ENCODE measurements at places on chromosomes 11 and 22.
A peak's percentile ranks its signal among the peaks of the same experiment; 100 is the strongest.

- DNase-seq, result no peak
These were observed 34.2 kb upstream of the PLET1 start for GRCh38 chr11:112294688-112295340.

DNA sequence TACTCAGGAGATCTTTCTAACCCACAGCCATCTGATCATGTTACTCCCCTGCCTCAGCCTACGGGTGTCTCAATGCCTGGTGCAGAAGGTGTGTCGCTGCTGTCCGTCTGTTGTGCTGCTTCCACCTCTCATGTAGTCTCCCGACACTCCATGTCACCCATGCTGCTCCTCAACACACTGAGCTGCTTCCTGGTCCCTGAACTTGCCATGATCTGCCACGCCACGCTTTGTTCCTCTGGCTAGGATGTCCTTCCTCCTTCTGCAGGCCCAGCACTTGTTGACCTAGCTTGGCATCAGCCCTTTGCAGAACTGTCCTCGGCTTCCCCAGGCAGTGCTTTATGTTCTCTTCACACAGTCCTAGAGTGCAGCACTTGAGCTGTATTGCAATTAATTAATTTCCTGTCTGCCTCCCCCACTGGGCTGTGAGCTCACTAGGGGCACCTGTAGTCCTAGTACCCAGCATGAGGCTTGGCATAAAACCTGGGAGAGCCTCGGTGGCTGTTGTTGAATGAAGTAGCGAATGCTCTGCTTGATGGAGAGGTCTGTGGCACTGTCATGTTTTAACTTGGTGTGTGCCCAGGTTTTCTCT, 9.5 kb downstream of the GTPBP1 start:
- DNase-seq, result no peak

DNA sequence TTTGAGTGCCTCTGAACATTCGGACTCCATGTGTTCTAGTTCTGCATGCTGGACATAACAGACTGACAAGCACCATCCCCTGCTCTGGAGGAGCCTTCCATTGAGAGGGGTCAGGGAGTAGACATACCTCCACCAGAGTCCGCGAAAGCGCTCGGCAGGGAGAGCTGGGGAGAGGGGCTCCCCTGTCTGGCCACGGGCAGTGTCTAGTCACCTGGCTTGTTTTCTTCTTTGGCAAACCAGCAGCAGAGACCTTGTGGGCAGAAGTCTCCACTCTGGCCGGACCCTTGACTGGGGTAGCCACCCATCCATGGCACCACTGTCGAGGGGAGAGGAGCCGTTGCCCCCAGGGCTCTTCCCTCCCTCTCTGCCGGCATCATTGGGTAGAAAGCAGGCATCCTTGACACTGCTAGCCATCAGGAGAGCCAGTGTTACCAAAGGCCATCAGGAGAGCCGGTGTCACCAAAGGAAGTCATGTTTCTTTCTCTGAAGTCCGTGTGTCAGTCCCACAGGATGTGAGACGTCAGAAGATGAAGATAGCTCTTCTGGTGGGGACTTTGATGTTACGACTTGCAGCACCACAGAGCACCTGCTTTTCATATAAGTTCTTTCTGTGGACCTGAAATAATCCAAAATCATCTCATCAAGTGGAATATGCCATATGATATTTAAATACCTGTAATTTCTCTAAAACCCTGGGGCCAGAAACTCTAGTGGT, 305.6 kb downstream of the TBC1D22A start:
- no peak for DNase-seq

DNA sequence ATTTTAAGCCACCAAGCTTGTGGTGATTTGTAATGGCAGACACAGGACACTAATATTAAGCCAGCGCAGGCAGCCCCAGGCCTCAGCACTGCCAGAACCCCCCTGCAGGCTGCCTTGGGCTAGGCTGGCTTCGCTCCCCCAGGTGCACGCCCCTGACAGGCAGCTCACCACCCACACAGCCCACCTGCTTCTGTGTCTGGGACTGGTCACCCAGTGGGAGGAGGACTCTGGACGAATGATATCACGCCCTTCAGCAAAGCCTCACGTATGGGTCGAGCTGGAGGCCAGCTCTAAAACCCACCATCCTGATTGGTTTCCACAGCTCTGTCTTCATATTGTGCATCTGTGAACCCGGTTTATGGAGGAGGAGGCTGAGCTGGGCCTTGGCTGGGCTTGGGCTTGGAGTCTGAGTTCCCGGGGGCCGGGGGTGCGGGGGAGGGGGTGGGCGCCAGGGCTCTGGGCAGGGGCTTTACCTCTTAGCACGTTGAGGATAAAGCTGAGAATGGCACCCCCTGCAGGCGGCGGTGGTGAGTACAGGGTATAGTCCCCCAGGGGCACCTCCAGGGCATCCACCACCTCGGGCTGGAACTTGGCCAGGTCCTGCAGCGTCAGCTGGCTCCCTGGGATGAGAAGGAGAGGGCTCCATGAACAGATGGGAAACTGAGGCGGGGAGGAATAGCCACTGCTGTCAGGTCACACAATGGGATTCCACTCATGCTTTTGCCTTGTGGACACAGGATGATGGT, 13.8 kb downstream of the GGT5 start:
- DNase-seq, result peak; percentile 64

GRCh38 chr11:93005239-93005638, 35.8 kb downstream of the MTNR1B start:
- no peak for DNase-seq

- no peak for DNase-seq
These were observed 17.9 kb upstream of the TENM4 start for GRCh38 chr11:79458709-79459108.

GRCh38 chr22:24432059-24432853, 4.9 kb downstream of the ADORA2A start:
- DNase-seq, result peak; percentile 34

GRCh38 chr11:10327254-10327653, 22.4 kb downstream of the ADM start:
- no peak for DNase-seq

GRCh38 chr11:126819194-126819593, 181.4 kb downstream of the KIRREL3 start:
- no peak for DNase-seq

GRCh38 chr11:72413914-72414628, 20.3 kb downstream of the CLPB start:
- DNase-seq, result peak; percentile 75

DNA sequence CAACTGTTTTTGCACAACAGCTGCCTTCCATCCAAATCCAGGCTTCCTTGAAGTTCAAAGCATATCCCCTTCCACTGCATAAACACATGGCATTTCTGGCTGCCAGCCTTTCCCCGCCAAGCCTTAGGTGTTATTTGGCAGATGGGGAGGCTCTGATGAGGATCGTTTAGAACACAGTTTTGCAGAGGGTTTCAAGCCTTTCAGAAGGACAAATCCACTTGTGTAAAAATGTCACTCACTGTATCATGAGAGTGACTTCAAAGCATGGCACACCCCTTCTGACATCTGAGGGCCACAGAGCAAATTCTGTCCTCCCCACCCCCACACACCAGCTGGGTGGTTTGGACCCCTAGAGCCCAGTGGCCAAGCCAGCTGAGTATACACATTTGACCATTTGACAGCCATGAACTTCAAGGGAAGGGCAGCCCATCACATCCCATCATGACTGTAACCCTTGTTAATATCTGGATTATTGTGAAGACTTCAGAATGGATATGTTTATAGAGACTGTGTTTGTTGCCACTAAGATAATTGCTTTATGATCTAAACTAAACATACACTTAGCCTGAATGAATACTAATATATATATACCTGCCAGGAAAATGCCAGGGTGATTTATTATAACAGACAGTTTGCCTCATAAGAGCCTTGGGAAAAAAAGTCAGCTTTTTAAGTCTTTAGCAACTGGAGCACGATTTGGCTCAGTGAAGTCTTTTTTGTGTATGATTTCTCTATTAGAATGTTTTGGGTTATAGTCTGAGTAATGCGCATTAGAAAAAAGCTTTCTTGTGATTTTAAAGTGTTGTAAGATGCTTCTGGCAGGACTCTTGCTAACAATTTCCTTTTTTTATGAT, 31.9 kb downstream of the FBLN1 start:
- no peak for DNase-seq

DNA sequence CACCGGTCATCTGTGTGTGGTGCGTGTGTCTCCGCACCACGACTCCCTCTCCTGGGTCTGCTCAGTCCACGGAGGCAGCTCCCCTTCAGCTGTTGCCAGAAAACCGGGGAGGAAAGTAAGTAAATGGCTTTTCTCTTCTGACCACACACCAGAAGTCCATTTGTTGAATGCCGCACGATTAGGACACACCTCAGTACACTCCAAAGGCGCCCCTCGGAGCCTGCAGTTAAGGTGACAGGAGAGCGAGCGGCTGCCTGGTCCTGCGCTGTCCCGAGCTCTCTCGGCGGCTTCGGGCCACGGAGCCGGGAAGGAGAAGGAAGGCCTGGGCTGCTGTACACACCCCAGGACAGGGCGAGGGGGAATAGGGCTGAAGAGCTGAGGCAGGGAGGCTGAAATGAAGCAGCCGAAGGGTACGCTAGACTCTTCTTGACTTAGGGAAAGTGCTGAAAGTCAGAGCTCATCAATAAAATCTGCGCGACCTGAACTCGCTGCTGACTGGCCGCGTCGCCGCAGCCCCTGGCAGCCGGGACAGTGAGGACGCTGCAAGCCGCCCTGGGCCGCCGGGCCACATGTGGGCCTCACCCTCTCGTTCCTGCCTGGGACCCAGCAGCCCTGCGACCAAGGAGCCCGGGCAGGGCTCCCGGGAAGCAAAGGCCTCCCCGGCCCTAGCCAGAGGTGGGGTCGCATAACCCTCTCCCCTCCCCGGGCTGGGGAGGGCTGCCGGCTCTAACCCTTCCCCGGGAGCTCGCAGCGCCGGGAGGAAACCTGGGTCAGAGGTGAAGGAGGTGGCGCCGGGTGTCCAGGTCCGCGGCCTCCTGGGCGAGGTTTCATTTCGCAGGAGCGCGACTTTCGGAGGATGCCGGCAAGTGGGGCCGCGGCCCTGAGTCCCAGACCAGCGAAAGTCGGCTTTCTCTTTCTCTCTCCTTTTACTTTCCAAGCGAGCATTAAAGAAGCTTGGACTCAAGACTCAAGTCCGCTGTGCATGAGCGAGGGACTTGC, 1.6 kb upstream of the PAX6 start:
- DNase-seq, result no peak

GRCh38 chr11:28679795-28680468, 571.7 kb downstream of the METTL15 start:
- no peak for DNase-seq

GRCh38 chr11:19392847-19393518, 152.2 kb upstream of the E2F8 start:
- no peak for DNase-seq

GRCh38 chr11:68546555-68546954, 86.0 kb downstream of the PPP6R3 start:
- no peak for DNase-seq

GRCh38 chr22:22698263-22698750, 53.9 kb downstream of the GGTLC2 start:
- DNase-seq, result no peak

DNA sequence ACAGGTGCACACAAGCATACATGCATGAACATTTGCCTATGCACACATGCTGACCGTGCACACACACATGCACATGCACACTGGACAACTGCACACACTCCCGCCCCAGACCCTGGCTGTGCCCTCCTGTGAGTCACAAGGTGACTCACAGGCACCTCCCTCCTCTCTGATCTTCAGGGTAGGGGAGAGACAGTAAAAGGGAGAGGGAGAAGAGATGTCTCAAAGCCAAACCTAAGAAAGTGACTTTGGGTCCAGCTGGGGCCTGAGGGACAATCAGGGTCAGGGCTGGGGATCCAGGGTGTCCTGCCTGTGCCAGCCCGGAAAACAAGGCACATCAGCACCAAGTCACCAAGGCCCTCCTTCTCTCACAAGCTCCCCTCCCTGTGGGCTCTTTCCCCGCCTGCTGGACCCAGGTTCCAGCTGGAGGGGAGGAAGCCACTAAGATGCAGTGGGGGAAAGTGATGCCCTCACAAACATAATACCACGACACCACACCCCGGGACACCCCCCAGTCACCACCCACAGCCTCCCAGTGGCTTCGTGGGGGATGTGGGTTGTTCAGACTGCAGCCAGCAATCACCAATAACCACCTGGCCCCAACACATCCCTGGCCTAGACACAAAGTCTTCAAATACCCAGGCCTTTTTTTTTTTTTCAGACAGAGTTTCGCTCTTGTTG, 39.3 kb downstream of the PDGFB start:
- DNase-seq, result no peak

DNA sequence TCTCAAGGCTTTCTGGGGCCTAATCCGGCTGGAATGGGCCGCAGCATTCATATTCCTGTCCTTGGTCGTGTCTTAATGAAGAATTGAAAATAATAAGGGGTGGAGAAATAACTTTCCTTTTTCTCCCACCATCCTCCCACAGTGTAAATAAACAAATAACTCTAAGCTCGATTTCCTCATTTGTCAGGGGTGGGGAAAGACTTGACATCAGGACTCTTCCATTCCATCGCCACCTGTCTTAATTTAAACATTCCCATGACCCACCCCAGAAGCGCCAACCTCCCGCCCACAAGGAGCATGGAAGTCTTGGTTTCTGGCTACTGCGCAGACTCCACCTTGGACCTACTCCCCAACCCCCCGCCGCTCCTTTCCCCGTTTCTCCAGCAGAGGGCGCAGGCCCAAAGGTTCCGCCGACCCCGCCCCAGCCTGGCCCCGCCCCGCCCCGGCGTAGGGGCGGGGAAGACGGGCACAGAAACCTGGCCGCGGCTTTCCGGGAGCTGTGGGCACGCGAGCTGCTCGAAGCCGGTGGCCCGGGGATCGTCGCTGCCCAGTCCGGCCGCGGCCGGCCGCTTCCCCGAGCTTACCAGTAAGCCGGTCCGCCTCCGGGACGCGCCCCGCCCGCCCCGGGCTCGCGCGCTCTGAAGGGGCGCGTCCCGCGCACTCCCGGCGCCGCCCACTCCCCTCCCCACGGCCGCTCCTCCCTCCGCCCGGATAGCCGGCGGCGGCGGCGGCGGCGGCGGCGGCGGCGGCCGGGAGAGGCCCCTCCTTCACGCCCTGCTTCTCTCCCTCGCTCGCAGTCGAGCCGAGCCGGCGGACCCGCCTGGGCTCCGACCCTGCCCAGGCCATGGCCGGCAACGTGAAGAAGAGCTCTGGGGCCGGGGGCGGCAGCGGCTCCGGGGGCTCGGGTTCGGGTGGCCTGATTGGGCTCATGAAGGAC, at the start of gene CBL:
TSS of gene CBL (plus strand) at position 766 of the 937 bp plus-strand sequence. CDS start at position 845, 79 bp downstream.
- DNase-seq, result peak; percentile 99

DNA sequence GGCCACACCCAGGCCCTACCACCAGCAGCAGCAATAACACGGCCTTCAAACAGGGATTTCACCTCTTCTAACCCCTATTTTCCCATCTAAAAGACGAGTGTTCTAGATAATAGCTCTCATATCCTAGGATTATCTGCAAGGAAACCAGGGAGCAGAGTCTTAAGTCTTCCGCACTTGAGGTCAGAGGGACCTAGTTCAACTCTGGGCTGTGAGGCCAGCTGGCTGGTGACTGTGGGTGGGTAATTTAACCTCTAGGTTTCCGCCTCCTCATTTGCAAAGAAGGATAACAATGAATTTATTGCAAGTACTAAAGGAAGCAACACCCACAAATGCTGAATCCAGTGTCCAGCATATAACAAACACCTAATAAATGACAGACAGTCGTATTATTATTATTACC, 70.1 kb downstream of the LARGE1 start:
- no peak for DNase-seq

- DNase-seq, result no peak
These were observed 10.6 kb downstream of the PITPNM1 start for GRCh38 chr11:67494371-67495233.

GRCh38 chr11:46330154-46330553, 17.1 kb upstream of the DGKZ start:
- no peak for DNase-seq
